ENCODE measurements at places on chromosomes 16 and 17.

DNA sequence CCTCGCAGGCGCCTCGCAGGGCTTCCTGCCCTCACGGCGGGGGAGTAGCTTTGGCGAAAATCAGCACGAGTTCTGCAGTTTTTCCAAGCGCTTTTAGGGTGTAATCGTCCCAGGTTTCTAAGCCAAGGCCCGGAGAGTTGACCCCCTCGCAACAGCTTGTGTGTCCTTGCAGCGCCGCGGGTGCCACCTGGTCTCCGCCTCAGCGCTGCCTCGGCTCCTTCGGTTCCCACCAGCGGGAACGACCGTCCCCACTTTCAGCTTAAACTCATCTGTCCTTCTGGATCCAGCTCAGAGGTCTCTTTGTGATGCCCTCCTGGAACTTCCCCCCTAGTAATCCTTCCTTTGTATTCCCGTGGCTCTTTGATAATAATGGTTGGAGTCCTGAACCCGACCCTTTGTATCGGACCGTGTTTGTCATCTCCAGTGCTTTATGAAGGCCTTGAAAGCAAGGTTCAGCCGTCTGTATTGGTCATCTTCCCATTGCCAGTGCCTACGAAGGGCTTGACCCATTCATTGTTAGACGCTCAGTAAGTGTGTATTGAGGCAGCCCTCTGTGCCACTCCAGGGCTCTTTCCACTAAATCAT lies 858 bp upstream of the SMARCE1 start:
- no peak for DNase-seq

- no peak for DNase-seq
These were observed 41.4 kb downstream of the CMIP start for GRCh38 chr16:81485824-81486539.

GRCh38 chr16:63856537-63856936 lies 1265.3 kb downstream of the CDH11 start:
- no peak for DNase-seq

GRCh38 chr16:30953511-30954124 lies 3.9 kb upstream of the SETD1A start:
- peak; percentile 73 for DNase-seq

DNA sequence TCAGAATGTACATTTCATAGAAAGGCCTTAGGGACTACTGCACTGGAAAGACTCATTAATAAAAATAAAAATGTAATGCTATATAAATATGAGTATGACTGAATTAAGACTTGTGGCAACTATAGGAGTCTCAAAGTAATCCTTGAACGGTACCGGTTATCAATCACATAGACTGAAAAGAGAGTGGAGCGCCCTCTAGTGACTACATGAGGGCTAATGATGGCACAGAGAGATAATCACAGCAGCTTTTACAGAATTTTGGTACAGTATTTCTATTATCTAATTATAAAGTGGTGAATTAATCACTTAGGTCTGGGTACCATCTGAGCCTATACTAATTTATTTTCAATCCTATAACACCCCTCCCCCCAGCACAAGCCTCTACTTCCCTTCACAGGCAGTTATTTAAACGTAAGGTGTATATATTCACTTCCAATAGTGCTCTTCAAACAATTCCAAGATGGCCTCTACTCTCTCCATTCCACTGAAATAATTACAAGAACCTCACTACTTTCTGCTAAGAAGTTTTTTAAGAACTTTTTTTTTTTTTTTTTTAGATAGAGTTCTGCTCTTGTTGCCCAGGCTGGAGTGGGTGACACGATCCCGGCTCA lies 40.7 kb upstream of the ANKFY1 start:
- peak; percentile 71 for DNase-seq

DNA sequence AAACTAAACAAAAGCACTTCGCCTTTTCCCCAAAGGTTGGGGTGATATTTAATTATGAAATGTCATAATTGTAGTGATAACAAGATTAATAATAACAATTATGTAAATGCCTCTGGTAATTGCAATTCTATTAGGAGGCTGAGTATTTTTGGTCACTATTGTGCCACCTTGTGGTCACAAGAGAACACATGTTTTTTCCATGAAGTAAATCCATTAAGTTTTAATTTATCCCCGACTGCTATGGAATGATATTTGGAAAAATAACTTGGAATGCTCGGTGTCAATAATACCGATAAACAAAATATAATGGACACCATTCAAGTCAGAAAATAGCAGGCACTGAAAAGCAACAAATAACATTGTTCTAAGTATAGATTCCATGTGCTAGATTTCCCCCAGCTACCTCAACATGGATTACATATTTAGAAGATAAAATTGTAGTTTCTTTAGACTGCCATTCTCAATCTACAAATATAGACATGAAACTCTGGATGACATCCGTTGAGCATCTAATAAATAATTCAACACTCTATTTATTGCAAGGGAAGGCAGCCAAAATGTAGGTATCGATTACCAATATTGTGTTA lies 25.0 kb upstream of the KCNJ2 start:
- DNase-seq, result peak; percentile 8

DNA sequence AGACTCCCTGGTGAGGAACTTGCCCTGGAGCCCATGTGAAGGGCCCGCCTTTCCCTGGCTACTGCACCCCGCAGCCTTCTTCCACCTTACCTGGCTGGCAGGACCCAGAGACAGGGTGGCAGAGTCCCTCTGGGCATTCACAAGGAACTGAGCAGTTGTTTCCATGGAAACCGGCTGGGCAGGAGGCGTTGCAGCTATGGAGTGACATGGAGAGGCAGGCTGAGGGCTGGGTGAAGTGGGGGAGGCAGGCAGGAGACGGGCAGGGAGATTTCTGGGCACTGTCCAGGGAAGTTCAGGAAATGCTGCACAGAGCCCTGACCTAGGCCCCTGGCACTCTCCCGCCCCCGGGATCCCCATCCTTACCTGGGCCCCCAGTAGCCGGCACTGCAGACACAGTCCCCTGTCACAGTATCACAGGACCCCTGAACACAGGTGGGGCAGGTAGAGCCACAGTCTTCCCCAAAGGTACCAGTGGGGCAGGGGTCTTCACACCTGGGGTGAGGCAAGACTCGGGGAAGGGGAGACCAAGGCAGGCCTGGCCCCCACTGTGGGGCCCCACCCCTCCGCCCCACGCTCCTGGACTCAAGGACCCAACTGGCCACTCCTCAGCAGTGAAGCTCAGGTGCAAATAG lies 5.9 kb downstream of the SCARF1 start:
- no peak for DNase-seq

DNA sequence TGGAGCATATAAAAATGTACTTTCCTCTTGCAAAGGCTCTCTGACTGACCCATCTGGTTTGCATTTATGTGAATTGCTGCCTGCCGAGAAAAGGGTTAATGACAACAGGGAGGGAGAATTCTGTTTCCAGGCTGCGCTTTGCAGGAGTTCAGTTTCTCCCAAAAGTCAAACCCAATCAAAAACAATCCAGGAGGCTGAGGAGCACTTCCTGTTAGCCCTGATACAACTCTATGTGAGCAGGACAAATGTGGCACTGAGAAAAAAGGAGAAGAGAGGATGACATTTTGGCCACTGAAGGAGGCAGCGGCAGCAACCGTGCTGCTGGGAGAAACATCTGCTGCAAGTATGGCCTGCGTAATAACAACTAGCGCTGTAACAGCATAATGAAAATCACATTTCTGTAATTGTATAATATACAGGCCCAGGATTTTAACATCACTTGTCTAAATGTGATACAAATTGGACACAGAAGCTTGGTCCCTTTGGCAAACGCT lies 26.8 kb upstream of the ELAC2 start:
- DNase-seq, result no peak

- no peak for DNase-seq
These were observed 68.5 kb upstream of the CDH5 start for GRCh38 chr16:66298006-66298405.

GRCh38 chr16:70808371-70808770 lies 7.4 kb upstream of the VAC14 start:
- DNase-seq, result no peak

DNA sequence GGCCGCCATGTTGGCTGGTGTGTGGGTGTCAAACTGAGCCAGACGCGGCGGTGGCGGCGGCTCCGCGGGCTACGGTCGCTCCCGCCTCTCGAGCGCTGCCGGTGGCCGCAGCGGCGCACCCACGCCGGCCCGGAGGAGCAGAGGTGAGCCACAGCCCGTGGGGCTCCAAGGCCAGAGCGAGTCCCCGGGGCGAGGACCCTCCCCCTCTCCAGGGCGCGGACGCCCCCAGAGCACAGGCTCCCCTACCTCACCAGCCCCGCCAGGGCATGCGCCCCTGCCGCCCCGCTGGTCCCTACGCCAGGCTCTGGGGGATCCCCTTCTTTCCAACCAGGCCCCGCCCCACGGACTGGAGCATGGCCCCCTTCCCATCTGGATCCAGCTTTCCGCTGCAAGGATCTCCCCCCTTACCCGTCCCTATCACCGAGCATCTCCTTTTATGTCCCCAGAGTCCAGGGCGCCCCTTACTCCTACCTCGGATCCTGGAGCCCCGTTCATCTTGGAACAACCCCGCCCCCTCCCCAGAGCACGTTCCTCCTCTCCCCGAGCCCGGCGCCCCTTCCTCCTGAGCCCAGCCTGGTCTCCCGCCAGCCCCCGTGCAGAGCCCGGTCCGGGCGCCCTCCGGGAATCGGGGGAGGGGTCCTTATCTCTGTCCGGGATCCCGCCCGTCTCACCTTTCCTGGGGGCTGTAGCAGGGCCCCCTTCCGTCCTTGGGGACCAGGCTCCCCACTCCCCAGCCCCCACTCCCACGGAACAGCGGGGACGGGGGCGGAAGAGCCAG lies 412 bp downstream of the EPN2 start:
- DNase-seq, result peak; percentile 25

- DNase-seq, result peak; percentile 66
These were observed 867 bp upstream of the LIMD2 start for GRCh38 chr17:63700528-63701455.

- DNase-seq, result no peak
These were observed 387.3 kb upstream of the CDH11 start for GRCh38 chr16:65509172-65509571.

- no peak for DNase-seq
These were observed 42.4 kb upstream of the TAC4 start for GRCh38 chr17:49890077-49890821.

- no peak for DNase-seq
These were observed 10.9 kb upstream of the DHRS7C start for GRCh38 chr17:9802294-9802693.

- DNase-seq, result no peak
These were observed 70.8 kb upstream of the KCTD5 start for GRCh38 chr16:2611499-2611862.

DNA sequence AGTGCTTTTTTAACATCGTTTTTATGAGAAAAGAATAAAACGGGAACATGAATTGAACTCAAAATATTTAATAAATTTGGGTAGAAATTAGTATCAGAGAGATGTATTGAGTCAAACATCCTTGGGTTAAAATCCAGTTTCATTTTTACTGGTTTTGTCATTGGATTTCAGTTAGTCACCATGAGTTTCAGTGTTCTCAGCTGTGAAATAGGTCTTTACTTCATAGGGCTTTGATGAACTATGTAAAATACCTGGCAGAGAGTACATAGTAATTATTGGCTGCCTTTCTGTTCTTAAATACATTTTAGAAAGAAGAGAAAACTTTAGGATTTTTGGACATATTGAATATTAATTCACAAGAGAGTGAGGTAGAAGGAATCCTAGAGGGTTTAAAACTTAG lies 105.8 kb downstream of the TANC2 start:
- DNase-seq, result peak; percentile 3

- no peak for DNase-seq
These were observed 28.8 kb downstream of the GINS3 start for GRCh38 chr16:58421059-58421458.

DNA sequence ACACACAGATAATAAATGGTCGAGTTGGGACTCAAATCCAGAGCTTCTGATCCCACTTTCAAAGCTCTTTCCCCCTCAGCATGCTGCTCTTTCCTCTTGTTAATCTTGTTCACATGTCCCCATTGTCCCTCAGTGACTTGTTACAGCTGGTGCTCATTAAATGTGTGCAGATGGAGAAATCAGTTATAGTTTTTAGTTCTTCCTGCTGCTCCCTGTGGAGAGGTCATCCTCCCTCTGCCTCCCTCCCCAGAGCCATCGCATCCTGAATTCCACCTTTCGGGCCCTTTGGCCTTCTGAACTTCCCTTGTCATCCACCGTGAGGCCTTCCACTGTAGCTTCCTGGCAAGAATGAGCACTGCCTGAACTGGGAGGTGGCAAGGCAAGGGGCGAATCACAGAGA lies 179.6 kb downstream of the WSCD1 start:
- no peak for DNase-seq

- DNase-seq, result no peak
These were observed 17.4 kb upstream of the ICAM2 start for GRCh38 chr17:64037802-64038201.
